ENCODE measurements at places on chromosomes 2 and 18.

DNA sequence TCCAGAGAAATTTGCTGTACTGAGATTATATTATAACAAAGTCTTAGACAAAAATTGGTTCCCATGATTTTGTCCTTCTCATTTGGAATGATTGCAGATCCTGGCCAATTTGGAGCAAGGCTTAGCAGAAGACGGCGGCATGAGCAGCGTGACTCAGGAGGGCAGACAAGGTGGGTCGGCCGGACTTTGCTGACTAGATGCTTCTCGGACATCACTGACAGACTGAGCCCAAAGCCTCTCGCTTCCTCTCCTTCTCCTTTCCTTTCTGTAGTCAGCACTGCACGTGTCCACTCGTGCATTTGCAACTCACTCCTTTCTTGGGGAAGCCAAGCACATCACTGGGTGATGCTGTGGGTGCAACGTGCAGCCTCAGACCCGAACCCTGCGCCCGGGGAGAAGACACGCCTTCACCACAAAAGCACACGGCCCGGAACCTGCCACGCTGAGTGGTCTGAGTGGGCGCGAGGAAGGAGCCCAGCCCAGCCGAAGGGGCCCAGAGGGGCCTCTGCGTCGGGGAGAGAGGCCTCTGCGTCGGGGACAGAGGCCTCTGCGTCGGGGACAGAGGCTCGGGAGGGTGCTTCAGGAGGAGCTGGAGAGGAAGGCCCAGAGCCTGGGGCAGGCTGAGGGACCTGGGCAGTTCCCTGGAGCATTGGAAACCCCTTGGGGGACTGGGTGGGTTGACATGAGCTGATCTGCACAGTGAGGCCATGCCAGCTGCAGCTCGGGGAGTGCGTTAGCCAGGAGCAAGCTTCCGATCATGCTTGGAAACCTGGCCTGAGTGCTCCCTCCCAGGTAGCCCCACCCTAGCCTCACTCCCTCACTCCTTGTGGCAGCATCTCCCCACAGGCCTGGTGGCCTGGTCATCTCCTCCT lies 61.6 kb downstream of the ADI1 start:
- DNase-seq: no peak

- no peak for DNase-seq
Measured at GRCh38 chr2:162148956-162149355, 3.1 kb downstream of the GCG start.

DNA sequence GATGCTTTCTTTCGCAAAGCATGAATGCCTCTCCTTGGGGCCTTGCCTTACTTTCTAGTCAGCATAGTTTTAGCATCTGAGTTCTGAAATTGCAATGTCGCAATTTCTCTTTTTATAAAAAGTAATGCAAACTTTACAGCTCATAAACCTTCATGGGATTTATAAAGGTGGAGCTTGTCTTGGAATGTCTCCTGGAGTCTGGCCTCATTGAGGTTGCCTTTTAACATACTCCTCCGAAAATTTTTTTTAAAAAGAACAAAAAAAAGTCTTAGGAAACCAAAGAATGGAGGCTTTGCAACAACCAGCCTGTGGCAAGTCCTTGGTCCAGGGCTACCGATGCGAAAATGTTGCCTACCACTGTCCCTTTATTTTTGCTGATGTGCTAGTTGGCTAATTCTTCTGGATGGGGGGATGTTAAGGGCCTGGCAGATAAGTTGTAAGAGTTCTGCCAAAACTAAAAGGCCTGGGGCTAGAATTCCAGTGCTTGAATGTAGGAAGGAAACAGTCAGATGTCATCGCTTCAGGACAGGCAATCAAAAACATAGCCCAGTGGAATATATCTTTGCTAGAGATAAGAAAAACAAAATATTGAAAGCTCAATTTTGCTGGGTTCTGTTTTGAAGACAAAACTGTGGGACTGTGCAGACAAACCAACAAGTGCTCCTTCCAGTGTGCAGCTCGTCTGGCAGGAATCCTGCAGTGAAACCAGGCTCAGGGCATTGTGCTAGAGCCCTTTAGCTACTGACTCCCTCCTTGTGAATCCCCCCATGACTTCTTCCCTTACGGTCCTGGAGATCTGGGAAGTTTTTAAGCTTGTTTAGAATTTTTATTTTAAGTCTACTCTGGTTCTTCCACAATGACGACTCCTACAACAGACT lies 213.0 kb downstream of the PIEZO2 start:
- no peak for DNase-seq

DNA sequence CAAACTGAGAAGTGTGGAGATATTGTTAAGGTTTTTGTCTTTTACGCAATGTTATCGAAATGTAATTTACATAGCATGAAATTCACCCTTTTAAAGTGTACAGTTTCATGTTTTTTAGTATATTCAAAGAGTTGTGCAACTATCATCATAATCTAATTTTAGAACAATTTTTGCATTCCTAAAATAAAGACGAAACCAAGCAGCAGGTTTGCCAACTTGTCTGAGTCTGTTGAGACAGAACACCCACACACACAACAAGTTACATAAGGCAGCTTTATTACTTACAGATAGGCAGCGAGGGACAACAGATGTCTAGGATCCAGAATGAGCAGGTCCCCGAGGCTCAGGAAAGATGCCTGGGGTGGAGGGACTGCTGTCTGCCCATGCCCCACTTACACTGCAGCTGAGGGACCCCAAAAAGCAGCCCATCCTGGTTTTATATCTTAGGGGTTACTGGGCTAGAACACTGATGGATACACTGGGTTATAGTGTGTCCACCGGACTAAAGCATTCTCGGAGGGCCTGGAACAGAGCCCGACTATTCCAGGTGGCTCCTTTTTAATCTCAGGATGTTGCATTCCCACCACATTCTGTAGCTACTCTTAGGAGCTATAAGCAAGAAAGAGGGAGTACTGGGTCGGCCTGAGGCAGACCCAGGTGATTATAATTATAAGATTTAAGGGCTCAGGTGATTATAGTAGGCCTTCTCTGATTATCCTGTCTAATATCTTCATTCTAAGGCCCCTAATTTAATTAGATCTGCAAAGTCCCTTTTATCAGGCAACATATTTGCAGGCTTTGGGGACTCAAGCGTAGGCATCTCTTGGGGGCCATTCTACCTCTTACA lies 150.2 kb upstream of the DOK6 start:
- no peak for DNase-seq

GRCh38 chr2:201977651-201978050 lies 56.0 kb upstream of the FZD7 start:
- DNase-seq: no peak

DNA sequence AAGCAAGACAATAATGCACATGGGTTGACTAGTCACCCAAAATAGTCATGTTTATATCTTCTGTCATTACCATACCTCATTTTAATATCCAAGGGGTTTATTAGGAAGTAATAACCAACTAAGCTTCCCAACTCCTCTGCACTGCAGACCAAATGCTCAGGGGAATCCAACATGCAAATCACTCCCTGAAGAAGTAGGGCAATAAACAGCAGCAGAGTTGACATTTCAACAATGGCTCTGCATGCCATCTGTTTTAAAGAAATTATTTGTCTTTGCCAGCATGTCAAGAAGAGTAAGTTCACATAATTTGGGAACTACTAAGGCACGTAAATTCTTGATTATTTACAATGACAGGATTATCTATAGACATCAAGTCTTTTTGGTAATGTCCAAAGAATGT lies 84.4 kb upstream of the LYPD1 start:
- DNase-seq: no peak

GRCh38 chr2:208791257-208791656 lies 384.7 kb downstream of the PTH2R start:
- DNase-seq: no peak

DNA sequence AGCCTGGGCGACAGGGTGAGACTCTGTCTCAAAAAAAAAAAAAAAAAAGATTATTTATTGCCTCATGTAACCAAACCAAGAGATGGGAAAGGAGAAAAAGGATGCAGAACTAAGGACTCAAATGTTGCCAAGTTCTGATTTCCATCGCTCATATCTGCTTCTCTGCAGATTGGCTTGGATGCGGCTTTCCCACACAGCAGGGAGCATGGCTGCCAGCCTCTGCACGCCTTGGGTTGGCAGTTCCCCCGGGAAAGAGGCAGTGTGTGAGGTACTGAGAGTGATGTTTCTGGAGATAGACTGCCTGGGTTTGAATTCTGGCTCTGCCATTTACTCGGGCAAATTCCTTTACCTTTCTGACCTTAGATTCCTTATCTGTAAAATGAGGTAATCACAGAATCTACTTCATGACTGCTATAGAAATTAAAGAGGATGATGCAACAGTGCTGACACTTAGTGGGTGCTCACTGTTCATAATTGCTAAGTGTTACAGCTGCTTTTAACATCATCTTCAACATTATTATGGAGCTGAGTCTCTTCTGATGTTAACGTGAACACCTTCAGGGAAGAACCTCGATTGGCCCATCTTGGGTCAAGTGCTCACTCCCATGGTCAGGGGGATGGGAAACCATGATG lies 68.8 kb downstream of the ACAA2 start:
- no peak for DNase-seq

DNA sequence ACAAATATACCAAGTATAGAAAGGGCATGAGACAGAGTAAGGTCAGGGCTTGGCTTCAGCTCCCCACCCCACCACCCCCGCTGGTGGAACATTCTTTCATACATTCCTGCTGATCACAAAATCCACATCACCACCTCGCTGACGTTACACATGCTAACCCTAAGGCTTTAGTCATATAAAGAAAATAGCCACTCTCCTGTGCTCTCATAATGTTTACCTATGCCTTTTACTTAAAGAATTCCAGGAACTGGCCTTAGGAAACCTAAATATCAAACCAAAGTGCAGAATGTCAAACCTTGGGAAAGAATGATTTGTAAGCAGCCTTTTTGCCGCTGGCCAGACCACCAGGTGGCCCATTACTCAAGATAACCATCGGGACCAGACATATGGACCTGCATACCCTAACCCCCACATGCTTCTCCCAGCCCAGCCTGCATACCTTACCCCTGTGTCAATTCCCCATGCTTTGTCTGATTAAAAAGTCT lies 136.3 kb upstream of the SLC39A10 start:
- no peak for DNase-seq

DNA sequence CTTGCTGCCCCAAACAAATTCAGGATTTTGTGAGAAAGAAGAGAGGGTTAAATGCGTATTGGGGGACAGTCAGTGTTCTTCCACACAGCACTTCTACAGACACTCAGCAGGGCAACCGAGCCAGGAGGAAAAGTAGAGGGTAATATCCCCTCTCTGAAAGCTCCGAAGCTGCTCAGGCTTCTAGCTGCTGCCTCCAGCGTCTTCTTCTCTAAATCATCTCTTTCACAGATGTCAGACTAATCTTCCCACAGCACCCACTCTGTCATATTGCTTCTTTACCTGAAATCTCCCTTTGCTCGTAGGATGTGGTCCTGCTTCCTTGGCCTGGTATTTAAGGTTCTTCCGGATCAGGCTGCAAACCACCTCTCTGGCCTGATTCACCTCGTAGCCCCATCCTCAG lies 117.6 kb upstream of the HAAO start:
- DNase-seq: no peak

GRCh38 chr2:27931361-27931950 lies 40.9 kb downstream of the BABAM2 start:
- DNase-seq: no peak

DNA sequence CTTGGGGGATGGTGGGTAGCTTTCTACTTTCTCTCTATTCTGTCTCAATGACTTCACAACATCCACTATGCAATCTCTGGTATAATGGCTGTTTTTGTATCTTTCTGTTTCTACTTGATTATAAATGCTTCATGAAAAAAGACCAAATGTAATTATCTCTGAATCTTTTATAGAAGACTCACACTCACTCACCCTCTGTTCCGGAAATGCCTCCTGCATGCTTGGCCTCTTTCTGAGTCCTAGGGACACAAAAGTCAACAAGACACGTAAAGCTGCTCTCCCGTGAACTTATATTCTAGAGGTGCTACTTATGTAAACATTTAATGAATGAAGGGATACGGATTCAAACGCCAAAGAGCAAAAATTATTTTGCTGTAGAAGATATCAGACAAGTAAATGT lies 502.2 kb upstream of the SOX11 start:
- no peak for DNase-seq

GRCh38 chr2:7728388-7728787 lies 811.2 kb downstream of the RNF144A start:
- no peak for DNase-seq

- no peak for DNase-seq
Measured at GRCh38 chr18:36650906-36651305, 177.9 kb downstream of the TPGS2 start.

DNA sequence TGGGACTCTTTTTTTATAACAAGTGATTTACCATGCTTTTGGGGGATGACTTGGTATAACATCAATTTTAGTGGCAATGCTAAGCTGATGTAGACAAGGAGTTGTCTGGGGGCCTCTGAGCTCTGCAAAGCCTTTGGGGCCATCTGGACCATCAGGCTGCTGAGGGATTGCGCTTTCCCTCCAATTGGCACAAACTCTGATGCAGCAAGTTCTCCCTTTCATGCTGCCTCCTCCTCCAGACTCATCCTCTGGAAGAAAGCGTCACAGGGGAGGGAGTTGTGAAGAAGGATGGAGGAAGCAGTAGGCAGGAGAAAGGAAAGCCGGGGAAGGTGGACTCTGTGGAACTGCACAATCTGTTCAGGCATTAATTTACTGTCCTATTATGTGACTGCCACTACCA lies 10.2 kb upstream of the FAP start:
- DNase-seq: no peak

DNA sequence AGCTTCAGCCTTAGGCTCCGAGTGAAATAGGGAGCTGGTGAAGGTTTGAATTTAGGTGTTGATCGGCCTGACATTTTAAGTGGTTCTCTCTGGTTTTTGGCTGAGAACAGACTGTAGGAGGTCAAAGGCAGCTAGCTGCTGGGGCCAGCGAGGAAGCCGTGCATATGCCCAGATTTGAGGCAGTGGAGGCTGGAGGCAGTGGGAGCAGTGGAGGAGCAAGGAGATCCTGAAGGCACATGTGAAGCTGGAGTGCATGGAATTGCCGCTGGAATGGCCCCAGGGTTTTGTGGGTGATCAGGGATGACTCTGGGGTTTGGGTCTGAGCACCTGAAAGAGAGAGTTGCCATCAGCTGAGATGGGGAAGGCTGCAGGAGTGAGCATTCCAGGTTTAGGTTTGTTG lies 25.1 kb downstream of the STEAP3 start:
- DNase-seq: no peak

DNA sequence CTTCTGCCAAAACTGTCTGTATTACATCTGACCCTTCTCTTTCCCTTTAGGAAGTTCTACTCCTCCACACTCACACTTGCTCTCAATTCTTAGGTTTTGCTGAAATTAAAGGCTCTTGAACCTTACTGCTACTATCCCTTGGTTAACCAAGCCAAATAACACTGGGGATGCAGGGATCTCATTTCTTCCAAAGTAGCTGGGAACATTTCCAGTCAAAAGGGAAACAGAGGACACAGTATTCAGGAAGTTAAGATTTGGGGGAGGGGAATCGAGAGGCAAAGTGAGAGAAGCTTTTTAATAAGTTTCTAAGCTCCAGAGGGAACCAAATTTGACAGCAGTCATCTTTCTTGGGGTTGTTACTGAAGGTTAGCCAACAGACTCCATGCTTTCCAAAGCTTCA lies 6.2 kb downstream of the SEPTIN2 start:
- no peak for DNase-seq

GRCh38 chr2:149732730-149733290 lies 145.2 kb upstream of the MMADHC start:
- DNase-seq: no peak

GRCh38 chr2:70868970-70869369 lies 33.4 kb upstream of the CD207 start:
- DNase-seq: no peak

- DNase-seq: no peak
Measured at GRCh38 chr2:232628466-232629128, 4.8 kb upstream of the EFHD1 start.

GRCh38 chr18:23838233-23838632 lies 149.0 kb downstream of the LAMA3 start:
- DNase-seq: no peak

- no peak for DNase-seq
Measured at GRCh38 chr18:3869848-3870247, 419.9 kb downstream of the TGIF1 start.
